ENCODE measurements at places on chromosomes 6 and 20.

DNA sequence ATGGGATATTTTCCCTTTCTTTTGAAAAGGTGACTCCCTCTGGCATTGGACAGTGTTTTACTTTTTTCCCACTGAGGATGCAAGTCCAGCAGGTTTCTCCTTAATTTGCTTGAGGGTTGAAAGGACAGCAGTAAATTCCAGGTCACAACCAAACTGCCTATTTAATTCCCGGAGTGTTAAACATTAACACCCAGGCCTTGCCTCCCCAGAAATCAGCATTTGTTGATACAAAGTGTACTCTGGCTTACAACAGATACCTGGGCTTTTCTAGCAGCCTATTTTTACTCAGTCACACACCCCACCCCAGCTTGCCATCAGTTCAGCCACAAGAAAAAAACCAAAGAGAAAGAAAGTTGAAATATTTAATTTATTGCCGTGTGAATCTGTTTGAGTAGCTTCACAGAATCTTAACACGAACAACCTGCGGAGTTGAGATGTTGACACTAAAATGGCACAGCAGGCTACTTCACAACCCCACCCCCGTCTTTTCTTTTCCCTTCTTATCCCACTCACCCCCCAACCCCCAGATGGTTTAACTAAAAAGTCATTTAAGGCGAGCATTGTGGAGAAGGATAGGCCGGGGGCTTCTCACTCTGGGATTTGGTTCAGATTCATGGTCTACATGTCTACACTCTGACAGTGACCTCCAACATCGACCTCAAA, 45.7 kb downstream of the MYLIP start:
- DNase-seq, result no peak

DNA sequence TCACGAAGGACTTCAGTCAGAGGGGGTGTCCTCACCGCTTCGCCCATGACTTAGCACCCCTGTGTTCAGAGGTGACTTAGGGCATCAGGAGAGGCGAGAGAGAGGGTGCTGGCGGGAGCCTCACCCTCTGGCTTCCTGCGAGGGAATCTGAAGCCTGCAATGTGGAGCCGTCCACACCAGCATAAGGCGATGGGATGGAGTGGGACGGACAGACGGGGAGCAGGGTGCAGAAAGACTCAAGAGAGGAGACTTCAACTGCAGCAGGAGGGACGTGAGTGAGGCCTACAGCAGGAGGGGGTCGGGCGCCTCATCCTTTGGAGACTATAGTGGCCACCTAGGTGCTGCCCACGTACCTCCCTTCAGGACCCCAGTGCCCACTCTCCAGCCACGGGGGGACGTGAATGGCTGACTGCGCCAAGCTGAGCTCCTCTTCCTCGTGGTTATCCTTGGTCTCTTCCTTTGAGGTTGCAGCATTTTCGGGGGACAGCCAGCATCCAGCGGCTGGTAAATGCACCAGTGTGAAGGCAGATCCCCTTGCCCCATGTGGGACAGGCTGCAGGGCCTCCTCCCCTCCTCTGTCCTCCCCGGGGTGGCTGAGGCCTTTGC, 26.9 kb upstream of the MLN start:
- DNase-seq, result no peak

DNA sequence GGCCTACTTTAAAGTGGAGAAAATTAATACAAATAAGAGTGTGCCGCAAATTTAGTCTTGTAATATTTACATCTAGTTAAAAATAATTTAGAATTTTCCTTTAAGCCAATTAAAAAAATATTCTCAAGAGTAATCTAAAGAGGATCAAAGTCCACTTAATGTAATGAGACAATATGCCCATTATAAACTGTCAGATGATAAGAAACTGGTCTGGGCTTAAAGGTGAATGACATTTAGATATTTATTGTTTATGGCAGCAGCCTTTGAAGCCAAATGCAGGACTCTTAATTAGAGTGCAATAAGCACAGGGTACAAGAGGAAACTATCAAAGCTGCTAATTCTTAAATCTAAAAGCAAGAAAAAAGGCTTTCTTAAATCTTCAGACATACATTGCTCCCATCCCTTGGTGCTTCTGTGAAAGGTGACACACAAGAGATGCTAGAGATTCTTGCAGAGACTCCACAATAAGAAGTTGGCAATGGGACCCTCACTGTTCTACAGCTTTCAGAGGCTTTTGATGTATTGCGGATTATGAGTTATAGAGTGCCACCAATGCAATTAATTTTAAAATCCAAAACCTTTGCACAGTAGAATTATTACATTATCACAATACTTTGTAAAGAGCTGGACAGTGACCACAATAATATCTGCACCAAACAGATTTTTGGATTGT, 116.1 kb downstream of the MAN1A1 start:
- no peak for DNase-seq

- DNase-seq, result no peak
Observed at GRCh38 chr6:159981071-159981402, 12.2 kb downstream of the IGF2R start.

DNA sequence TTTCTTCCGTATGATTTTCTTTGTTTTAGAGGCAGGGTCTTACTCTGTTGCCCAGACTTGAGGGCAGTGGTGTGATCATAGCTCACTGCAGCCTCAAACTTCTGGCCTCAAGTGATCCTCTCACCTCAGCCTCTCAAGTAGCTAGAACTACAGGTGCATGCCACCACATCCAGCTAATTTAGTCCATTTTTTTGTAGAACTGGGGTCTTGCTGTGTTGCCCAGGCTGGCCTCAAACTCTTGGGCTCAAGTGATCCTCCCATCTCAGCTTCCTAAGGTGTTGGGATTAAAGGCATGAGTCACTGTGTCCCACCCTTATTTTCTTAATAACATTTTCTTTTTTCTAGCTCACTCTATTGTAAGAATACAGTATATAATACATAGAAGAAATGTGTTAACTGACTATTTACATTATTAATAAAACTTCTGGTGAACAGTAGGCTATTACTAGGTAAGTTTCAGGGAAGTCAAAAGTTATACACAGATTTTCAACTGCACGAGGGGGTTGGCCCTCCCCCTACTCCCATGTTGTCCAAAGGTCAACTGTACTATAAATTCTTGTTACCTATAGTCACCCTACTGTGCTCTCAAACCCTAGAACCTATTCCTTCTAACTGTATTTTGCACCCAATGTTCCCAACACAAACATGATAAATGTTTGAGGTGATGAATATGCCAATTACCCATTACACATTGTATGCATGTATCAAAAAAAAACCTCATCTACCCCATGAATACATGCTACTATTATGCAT, 56.3 kb downstream of the PXDC1 start:
- no peak for DNase-seq

- DNase-seq, result peak; percentile 15
Observed at GRCh38 chr6:147390909-147391536, 117.5 kb upstream of the SAMD5 start.

DNA sequence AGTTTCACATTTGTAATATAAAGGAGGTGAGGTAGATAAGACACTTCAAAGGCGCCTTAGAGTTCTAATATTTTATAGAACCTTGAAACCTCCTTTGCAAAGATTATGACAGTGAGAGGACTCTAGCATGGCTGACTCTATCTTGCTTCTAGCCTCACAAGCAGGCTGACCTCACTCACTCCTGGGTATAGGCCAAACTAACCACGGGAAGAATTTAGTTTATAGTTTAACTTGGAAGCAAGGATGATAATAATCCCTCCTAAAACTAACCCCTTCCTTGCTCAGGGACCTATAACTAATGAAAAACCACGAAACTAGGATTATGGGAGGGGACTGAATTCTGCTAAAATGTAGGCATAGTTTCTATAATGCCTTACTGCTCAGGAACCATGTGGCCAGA, 84.3 kb downstream of the FILIP1 start:
- DNase-seq, result no peak

- no peak for DNase-seq
Observed at GRCh38 chr20:17848249-17849048, 120.1 kb downstream of the SNX5 start.

DNA sequence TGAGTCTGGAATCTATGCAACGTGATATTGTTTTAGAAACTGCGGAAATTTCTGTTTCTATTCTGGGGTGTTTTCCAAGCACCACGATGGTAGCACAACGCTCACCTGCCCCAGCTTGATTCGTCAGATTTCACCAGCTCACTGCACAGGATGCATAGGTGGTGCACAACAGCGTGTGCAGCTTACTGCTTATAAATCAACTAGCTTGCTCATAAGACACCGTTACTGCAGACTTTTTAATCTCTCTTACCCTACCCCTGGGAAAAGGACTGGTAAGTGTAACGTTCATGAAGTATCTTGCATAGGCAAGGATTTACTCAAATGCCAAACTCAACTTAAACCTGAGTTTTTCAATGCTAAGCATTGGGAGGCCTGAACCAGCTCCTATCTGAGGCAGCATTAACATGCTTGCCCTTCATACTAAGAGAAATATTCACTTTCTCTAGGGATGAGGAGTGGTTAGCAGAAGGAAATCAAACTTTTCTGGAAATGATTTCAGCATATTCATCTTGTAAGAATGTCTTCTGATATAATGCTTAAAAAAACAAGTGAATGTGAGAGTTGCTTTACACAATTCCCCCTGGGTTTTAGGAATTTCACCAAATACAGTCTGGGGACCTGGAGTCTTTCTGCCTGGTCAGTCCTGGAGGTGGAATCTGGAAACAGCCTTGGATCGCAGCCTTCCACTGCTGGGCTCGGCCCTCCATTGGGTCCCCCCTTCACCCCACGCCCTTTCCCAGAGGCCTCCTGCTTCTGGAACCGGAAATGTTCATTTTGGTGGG, 100.6 kb downstream of the DACT2 start:
- DNase-seq, result no peak

GRCh38 chr6:68652117-68652536, 17.0 kb downstream of the ADGRB3 start:
- DNase-seq, result no peak

- DNase-seq, result no peak
Observed at GRCh38 chr20:32839982-32840285, 18.8 kb upstream of the EFCAB8 start.

DNA sequence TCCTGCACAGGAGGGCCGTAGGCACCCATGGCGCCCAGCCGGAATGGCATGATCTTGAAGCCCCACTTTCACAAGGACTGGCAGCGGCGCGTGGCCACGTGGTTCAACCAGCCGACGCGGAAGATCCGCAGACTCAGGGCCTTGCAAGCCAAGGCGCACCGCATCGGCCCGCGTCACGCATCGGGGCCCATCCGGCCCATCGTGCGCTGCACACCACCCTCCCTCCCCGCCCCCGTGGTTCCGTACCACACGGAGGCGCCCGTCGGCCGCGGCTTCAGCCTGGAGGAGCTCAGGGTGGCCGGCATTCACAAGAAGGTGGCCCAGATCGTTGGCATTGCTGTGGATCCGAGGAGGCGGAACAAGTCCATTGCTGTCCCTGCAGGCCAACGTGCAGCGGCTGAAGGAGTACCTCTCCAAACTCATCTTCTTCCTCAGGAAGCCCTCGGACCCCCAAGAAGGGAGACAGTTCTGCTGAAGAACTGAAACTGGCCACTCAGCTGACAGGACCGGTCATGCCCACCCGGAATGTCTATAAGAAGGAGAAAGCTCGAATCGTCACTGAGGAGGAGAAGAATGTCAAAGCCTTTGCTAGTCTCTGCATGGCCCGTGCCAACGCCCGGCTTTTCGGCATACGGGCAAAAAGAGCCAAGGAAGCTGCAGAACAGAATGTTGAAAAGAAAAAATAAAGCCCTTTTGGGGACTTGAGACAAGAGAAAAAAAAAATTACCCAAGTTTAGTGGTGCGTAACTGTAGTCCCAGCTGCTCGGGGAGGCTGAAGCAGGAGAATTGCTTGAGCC, 9.9 kb upstream of the NCOA5 start:
- peak; percentile 51 for DNase-seq

- no peak for DNase-seq
Observed at GRCh38 chr20:13687815-13688214, 49.1 kb upstream of the TASP1 start.

DNA sequence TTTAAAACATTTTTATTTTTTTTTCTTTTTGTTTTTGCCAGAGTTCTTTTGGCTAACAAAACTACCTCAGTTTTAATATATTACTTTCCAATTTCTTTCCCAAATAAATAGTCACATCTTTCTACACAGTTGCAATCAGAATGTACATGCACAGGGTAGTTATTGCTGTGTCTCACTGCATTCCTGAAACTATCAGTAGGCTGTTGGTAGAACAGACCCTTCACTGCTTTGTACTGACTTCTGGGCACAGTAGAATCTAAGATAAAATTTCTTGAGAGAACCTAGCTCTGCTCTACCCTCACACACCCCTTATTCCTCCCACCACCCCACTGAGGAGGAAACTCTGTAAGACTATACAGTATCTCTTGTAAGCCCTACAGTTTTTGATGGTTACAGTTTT, 19.9 kb downstream of the TPX2 start:
- DNase-seq, result no peak

DNA sequence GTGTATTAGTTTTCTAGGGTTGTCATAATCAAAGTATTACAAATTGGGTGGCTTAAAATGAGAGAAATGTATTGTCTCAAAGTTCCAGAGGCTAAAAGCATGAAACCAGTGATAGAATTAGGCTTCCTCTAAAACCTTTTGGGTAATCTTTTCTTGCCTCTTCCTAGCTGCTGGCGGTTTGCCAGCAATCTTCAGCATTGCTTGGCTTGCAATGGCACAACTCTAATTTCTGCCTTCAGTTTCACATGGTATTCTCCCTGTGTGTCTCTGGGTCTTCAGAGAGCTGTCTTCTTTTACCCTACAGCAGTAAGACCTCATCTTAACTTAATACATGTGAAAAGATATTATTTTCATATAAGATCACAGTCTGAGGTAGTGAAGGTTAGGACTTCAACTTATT, 479.1 kb upstream of the GJE1 start:
- no peak for DNase-seq

DNA sequence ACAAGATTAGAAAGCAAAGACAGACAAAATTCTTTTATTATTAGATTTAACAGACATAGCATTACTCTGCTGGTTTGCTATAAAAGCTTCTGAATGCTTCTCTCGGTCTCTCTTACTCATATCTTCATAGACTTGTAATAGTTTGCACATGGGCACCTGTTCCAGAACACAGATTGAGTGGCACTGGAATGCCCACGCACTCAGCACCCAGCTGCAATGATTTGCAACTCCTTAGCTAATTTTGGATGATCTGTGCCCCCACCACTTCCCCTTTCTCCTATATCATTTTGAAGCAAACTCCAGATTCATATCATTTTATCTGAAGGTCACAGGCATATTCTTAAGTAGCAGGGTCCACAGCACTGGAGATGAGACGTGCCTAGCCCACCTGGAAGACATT, 148.8 kb downstream of the CFAP61 start:
- DNase-seq, result peak; percentile 72

DNA sequence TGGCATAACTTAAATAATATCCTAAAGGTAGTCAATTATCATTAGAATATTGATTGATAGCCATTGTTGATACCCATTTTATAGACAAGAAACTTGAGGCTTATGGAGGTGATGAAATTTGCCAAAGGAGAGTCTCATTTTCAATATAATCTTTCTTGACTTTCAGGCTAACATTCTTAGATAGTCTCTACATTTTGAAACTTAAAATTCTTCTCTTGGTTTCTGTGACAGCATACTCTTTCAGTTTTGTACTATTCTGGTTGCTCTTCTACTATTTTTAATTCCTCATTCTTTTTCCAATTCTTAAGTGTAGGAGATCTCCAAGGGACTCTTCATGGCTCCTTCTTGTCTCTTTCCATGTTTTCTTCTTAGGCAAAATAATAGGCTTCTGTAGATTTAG, 3.7 kb upstream of the SH3BGRL2 start:
- DNase-seq, result no peak

- DNase-seq, result no peak
Observed at GRCh38 chr20:48205281-48205782, 420.1 kb upstream of the SULF2 start.

GRCh38 chr6:51302431-51302830, 483.8 kb downstream of the TFAP2B start:
- DNase-seq, result no peak

- no peak for DNase-seq
Observed at GRCh38 chr6:157760589-157761330, 62.3 kb upstream of the SNX9 start.

GRCh38 chr6:33763483-33763882, 16.8 kb upstream of the IP6K3 start:
- DNase-seq, result no peak

All from common myeloid progenitor, CD34-positive (primary cell).